ENCODE measurements at places on chromosomes 4 and X. TPM values are rescaled to one million over a fixed set of nuclear protein-coding genes. Genes with fewer than 3 reads are reported as not detected.

DNA sequence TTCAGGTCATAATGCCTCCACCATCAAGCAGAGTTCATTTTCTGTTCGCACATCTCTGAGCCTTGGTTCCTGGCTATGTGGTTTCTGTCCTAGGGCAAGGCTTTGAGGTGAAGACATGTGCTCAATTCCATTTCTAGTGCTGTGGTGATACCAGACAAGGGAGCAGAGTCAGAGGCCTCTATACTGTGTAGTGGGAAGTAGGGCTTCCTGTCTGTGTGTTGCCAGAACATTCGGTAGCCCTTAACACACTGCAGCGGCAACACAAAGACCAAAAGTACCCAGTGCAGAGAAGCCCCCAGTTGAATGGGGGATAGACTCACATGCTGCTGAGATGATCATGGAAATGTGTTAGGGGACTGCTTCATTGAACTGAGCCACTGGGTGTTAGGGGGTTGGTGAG is 56.4 kb downstream of the STARD8 start:
- no peak for DNase-seq

DNA sequence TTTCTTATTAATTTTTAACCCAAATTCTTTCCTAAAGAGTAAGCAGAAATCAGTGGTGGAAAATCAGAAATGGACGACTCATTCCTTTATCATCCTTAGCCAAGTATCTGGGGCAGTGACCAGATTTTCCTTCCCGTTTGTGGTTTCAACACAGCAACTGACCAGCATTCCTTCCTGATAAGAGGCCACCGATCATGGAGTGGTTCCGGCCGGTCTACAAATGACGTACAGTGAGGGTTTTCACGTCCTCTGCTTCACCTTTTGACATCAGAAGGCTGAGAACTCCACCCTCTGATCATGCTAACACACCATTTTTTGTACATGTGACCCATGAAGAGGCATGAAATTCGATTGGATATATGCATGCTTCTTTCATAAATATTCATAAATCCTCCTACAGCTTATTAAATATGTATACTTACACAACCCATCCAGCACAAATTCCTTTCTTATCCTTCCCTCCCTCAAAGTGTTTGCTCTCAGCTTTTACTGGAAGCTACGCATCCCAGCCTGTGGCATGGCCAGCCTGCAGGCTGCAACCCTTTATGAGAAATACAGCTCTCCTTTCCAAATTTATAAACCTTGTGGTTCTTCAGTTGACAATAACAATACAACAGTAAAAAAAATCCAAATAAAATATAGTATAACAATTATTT is 173.0 kb upstream of the CASK start:
- DNase-seq = no peak

DNA sequence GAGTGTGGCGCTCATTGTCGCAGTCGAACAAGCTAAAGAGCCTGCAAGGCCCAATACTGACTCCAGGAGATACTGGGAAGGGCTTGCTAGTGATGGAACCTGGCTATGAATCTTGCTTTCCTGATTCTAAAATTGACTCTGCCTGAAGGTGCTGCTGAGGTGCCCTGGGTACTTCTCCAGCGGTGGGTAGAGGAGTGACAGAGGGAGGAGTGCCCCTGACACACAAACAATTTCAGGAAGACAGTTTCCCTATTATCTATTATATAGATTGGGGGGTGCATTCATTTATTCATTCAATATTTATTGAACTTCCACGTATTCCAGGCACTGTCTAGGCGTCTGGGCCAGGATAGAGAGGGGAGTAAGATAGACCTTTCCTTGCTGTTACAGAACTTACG is 339.2 kb upstream of the GATB start:
- peak; percentile 15 for DNase-seq

DNA sequence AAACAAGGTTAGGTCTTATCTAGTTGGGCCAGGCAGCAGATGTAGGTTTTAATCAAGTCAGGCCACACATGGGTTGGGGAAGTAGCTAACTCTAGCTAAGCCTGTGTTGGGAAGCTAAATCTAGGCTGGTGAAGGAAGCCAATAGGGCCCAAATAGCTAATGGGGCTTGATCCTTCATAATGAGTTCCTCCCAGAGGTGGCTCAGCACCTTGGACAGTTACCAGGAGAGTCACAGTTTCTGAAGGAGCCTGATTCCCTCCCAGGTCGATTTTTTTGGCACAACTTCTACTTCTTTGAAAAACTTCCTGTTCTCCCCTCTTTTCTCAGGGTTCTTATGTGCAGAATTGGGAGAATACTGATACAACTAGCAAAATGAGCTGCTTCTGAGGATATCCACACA is 242.5 kb upstream of the PRPS2 start:
- DNase-seq = no peak

DNA sequence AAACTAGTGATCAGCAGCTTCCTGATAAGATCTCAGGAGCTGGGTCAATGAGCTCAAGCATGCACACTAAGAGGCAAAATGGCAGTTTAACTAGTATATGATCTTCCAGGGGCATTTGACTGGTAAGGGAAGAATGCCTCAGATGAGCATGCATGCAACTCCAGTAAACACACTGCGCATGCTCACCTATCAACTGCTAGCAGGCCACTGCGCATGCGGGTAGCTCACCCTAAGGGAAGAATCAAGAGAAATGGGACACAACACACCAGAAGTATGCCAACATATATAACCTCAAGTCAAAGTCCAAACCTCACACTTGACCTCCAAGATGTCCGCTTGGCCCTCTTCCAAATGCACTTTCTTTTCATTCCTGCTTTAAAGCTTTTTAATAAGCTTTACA is 1004.0 kb downstream of the ADGRL3 start:
- DNase-seq = no peak

GRCh38 chr4:102598086-102598761 is 97.1 kb downstream of the NFKB1 start:
- no peak for DNase-seq

DNA sequence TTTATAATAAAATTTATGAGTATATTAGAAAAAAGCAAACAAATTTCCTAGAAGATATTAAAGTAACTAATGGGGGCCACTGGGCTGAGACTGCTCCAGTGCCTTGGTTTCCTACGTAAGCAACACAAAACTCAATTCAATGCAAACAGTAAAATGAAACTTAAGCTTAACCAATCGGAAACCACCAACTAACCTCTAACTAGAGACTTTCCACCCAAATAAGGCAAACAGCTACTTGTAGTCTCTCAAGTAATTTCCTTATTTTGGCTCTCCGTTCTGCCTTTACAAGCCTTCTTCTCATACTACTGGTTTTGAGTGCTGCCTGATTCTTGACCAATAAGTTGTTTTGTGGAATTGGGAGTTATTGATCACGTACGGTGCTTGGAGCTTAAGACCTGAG is 167.3 kb upstream of the VEGFC start:
- no peak for DNase-seq

The FAM149A gene
- 2.0 TPM for total RNA-seq

The INPP4B gene
- total RNA-seq = 9.9 TPM

The PNMA3 gene
- total RNA-seq = not detected

The LDB2 gene
- total RNA-seq = 8.7 TPM

Measured in osteocyte (in vitro differentiated cells).